CD4-positive, alpha-beta T cell treated with Interleukin-4 for 1 hour (primary cell): ENCODE measurements at places on chromosomes 7 and 10.

DNA sequence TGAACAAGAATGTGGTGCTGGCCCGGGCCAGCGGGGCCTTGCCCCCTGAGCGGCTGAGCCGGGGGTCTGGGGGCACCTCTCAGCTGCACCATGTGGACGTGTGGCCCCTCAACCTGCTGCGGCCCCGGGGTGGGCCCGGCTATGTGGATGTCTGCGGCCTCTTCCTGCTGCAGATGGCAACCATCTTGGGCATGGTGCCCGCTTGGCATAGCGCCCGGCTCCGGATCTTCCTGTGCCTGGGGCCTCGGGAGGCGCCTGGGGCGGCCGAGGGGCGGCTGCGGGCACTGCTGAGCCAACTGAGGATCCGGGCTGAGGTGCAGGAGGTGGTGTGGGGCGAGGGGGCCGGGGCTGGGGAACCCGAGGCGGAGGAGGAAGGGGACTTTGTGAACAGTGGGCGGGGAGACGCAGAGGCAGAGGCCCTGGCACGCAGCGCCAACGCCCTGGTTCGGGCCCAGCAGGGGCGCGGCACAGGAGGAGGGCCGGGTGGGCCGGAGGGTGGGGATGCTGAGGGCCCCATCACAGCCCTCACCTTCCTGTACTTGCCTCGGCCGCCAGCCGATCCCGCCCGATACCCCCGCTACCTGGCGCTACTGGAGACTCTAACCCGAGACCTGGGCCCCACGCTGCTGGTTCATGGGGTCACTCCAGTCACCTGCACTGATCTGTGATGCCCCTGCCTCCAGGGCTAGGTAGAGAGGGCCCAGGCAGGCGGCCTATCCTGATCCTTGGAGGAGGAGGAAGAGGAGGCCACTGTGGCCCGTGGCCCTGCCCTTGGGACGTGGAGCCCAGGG is 1.1 kb upstream of the TRIP6 start:
- DNase-seq, result no peak

GRCh38 chr7:77266291-77266794 is 66.7 kb upstream of the FGL2 start:
- no peak for DNase-seq

- DNase-seq, result no peak
These were observed 32.6 kb downstream of the ARHGAP21 start for GRCh38 chr10:24690961-24691512.

- DNase-seq, result no peak
These were observed 75.1 kb upstream of the PTPRZ1 start for GRCh38 chr7:121797657-121798452.

DNA sequence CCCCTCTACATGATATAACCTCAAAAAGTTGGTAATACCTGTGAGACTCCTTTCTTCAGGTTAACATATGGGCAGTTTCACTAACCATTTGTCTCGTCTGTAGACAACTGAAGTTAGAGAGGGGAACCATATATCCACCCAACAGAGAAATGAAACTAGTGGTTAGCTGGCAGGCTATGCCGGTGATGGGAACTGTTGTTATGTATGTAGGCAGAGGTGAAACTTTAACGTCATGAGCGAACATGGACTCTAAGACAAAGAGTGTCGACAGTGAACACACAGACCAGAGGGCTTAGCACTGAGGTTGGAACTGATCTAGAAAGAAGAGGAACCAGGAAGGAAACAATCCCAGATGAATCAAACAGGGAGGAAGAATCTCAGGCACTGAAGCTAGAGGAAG is 112.4 kb downstream of the ELMO1 start:
- DNase-seq, result peak; percentile 62

GRCh38 chr10:127498087-127498486 is 51.0 kb upstream of the NPS start:
- no peak for DNase-seq

DNA sequence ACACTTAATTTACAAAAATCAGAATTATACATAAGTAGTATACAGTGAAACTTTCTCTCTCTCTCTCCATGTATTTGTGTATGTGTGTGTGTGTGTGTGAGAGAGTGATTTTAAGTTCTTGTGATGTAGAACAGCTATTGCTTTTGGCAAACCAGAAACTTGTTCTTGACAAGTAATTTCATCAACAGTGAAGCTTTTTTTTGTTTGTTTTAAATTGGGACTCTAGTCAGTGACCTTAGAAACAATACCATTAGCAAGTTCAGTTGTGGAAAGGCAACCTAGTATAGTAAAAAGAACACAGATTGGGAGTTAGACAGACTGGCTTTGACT is 319.1 kb downstream of the PTEN start:
- no peak for DNase-seq

- DNase-seq, result no peak
These were observed 20.1 kb downstream of the SNX10 start for GRCh38 chr7:26311798-26312197.

GRCh38 chr7:129454249-129454551 is 20.0 kb downstream of the STRIP2 start:
- DNase-seq, result no peak

GRCh38 chr10:93080350-93081046 is 6.8 kb downstream of the CYP26A1 start:
- DNase-seq, result peak; percentile 47

- no peak for DNase-seq
These were observed 97.7 kb upstream of the FAM204A start for GRCh38 chr10:118439824-118440223.

- DNase-seq, result no peak
These were observed 14.8 kb downstream of the NACAD start for GRCh38 chr7:45073786-45074527.

- no peak for DNase-seq
These were observed 65.8 kb upstream of the EMX2 start for GRCh38 chr10:117476716-117477115.

DNA sequence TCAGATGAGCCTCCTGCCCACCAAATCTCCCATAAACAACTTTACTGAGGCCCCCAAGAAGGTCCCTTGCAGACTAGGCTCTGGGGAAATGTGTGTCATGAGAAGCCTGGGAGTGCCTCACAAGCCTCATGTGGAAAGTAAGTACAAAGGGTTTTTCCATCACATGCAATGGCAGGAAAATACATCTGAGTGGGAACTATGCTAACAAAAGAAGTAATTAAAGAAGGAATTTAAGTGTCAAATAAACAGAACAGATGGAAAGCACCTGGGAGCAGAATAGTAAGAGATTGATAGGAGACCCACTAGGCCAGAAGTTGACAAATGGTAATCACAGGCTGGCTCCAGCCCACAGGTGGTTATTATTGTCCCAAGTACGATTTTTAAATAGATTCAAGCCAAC is 20.5 kb downstream of the GSAP start:
- DNase-seq, result no peak

GRCh38 chr7:120538335-120538734 is 265.4 kb downstream of the KCND2 start:
- no peak for DNase-seq

GRCh38 chr7:129166745-129167144 is 21.7 kb upstream of the SMO start:
- DNase-seq, result no peak

DNA sequence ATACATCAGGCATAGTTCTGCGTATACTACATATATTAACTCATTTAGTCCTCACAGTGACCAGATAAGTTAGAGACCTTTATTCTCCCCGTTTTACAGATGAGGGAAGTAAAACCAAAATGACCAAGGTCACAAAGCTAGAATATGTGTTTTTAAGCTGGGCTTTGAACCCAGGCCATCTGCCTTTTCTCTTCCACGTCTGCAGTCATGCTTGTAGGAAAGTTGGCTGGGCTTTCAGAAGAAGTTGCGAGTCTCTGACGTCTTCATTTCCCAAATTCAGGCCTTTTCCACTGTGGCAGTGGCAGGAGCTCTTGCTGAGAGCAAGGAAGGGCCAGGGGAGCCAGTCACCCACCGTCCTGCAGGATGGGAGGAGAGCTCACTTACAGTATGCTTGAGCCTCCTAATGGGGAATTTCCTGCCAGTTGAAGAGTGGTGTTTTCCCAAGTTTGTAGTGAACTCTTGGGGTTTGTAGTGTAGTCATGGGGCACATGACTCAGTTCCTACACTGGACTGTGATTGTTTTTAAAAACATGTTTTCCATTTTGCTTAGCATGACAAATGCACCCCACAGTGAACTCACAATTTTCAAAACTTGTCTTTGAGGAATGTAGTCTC is 34.2 kb downstream of the CYP17A1 start:
- DNase-seq, result peak; percentile 49

- no peak for DNase-seq
These were observed 529.1 kb downstream of the TCERG1L start for GRCh38 chr10:130782467-130782866.

GRCh38 chr7:289209-289755 is 688 bp upstream of the FOXL3 start:
- no peak for DNase-seq

GRCh38 chr10:1380088-1380671 is 324.0 kb downstream of the WDR37 start:
- no peak for DNase-seq

GRCh38 chr10:27618036-27618615 is 114.0 kb downstream of the RAB18 start:
- no peak for DNase-seq
